IPS DF 19.7 (cell line): ENCODE measurements at places on chromosomes 12 and 14.

- DNase-seq, result no peak
Measured at GRCh38 chr12:106801830-106802533, 27.5 kb downstream of the RIC8B start.

DNA sequence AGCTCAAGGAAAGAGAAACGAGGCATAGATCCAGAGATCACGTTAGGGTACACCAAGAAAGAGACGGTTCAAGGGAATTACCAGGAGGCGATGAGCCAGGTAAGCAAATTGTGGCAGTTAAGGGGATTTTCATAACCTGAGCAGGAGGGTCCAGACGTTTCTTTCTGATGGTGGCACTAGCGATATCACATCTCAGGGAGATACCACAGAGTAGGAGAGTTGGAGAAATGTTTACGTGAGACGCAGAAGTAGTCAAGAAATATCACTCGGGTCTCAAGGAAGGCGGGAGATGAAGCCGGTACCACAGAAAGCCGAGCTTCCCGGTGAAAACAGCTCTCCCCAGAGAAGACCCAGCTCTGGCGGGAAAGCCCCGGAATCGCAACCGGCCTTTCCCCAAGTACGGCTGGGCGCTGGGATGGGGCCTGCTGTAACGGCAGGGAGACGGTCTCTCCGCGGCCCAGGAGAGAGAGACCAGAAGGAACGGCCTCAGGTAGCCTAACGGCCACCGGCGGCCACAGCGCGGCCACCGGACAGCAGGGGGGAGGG is 485 bp downstream of the SENP1 start:
- no peak for DNase-seq

DNA sequence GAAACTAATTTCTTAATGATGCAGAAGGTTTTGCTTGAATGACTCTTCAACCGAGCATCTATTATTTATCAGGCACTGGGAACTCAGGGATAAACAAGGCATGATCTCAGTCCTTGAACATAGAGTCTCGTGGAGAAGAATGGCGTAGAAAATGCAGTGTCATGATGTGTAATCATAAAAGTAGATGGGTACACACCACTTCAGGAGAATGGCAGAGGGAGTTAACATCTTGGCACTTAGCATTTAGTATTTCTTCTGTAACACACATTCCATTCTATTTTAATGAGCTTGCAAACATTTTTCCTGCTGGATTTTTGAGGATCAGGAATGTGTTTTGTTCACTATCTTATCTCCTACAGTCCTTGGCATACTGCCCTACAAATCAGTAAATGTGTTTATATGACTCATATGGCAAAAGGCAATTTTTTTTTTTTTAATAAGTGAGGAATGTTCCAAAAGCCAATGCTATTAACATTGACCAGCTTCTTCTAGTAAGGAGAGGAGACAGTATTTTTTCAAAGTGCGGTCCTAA is 3.8 kb downstream of the TXNRD1 start:
- no peak for DNase-seq

GRCh38 chr12:10362828-10363657 is 26.8 kb downstream of the KLRK1 start:
- DNase-seq, result no peak

DNA sequence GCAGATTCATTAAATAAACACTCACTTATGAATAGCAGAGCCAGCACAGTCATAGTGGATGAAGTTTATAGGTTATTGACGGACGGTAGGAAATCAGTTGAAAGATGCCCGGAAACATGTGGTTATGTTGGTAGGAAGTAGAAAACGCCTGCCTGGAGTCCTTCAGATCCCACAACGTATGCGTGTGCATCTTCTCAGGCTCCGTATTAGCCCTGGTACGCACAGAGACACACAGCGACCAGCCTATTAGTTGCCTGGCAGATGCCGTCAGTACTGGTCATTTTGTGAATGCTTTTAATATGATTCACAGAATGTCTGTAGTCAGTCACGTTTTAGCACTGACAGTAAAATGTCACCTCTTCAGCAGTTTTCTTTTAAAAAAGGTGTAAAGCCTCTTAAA is 196.4 kb downstream of the RGS6 start:
- DNase-seq, result no peak

DNA sequence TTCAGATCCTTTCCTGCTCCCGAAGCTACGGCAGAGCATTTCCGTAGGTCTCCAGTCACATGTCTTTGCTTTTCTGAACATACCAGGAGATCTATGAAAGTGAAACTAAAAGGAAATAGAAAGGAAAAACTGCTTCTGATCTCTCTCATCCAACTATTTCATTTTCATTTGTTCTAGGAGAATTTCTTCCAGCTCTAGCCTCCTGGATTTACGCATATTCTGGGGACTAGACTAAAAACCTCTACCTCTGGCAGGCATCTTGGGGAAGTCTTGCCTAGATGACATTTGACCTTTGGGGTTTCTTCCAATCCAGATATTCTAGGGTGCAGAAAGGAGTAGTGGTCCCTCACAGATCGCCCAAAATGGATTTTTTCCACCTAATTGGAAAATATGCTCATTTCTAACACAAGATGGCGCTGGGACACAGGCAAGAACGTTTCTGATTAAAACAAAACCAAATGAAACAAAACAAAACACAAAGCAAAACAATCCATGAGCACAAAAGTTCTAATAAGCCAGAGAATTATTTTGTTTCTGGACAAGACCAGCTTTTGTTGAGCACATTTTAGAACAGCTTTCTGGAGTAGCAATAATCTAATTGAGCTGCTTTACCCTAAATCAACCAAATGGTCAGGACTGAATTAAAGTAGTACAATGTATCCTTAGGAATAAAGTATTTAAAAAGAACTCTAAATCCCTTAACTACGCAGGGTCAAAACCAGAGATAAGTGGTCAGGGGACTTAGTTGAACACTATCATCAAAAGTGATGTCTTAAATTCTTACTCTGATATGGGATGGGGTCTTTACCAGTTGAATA is 12.3 kb upstream of the PARP11 start:
- no peak for DNase-seq

DNA sequence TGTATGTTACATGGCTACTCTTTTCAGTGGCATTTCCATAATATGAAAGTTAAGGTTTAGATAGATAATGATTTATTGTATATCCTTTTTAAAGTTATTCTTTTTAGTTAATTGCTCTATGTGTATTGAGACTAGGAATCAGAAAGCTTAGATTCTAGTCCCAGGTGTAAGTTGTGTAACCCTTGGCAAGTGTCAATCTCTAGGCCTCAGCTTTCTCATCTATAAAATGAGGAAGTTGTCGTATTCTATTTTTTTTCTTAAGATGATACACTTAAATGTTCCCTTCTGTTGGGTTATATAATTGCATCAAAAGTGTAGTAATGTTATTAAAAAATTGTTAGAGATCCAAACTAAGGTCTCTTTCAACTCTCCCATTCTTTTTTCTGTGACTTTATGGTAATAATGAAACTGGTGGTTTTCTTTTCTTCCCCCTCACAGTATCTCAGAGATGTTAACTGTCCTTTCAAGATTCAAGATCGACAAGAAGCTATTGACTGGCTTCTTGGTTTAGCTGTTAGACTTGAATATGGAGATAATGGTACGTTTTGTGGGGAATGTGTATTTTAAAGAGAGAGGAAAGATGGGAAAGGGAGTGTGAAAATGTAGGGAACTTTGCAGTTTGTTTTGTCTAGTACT is 4.1 kb downstream of the RTRAF start:
- no peak for DNase-seq

- no peak for DNase-seq
Measured at GRCh38 chr12:94615260-94616181, 34.8 kb downstream of the TMCC3 start.

- DNase-seq, result no peak
Measured at GRCh38 chr12:3732901-3733300, 20.0 kb downstream of the CRACR2A start.

DNA sequence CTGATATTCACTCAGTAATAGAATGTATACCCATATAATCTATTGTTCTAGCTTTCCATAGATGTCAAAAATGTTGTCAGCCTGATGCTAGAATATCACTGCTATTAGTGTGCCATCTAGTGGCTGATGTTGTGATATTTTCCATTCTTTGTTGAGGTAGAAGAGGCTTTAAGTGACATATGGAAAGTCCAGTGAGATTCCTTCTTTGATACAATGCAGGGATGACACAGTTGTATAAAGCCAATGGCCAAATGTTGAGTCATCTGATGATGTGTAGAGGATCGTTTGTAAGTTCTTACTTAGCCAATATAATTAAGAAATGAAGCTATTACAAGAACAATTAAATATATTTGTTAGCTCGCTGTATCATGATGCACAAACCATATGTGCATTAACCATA is 58.1 kb upstream of the PCED1B start:
- peak; percentile 23 for DNase-seq

- no peak for DNase-seq
Measured at GRCh38 chr12:93128332-93128707, 199.2 kb upstream of the EEA1 start.

GRCh38 chr12:69610126-69610525 is 581 bp downstream of the LRRC10 start:
- no peak for DNase-seq

DNA sequence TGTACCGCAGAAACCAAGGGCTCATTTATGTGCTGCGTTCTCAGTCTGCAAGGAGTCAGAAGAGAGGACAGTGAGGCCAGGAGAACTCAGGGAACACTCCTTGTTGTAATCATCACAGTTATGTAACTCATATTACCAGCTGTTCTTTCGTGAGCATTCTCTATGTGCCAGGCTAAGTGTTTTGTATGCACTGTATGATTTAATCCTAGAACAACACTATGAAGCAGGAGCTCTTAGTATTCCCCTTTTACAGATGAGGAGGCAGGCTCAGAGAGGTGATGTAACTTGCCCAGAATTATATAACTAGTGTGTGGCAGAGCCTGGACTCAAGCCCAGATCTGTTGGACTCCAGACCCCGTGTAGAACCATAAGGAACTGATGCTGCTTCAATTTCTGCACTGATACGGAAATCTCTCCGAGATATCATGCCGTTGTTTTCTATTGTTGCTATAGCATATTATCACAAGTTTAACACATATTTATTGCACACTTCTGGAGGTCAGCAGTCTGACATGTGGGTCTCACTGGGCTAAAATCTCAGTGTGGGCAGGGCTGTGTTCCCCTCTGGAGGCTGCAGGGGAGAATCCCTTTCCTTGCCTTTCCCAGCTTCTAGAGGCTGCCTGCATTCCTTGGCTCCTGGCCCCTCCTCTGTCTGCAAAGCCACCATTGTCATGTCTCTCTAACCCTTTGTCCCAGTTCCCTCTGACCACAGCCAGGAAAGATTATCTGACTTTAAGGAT is 16.3 kb upstream of the CD9 start:
- no peak for DNase-seq

- no peak for DNase-seq
Measured at GRCh38 chr12:110742096-110742717, 484 bp downstream of the PPP1CC start.

GRCh38 chr12:93381161-93381975 is 3.6 kb downstream of the NUDT4 start:
- DNase-seq, result no peak

GRCh38 chr12:113164014-113164413 is 14.5 kb downstream of the CFAP73 start:
- no peak for DNase-seq

- DNase-seq, result no peak
Measured at GRCh38 chr14:94427016-94427613, 25.5 kb downstream of the SERPINA11 start.

GRCh38 chr14:103704708-103705107 is 10.5 kb downstream of the XRCC3 start:
- no peak for DNase-seq

DNA sequence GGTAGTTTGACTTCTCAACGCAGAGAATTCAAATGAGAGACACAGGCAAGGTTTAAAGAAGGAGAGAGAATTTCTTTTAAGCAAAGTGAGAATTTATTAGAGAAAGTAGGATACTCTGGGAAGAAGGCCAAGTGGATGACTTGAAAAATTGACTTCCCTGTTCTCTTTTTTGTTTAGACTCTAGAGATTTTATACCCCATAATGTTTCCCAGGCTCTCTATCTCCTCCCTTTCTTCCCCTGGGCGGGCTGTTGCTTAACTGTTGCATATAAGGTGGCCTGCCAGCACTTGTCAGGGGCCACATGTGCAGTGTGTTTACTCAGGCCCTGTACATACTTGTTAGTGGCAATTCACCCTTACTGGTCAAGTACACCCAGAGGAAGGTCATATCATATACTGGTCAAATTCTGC is 403.7 kb downstream of the SLC6A15 start:
- DNase-seq, result no peak

- no peak for DNase-seq
Measured at GRCh38 chr12:122097927-122098756, 19.6 kb downstream of the MLXIP start.

- DNase-seq, result no peak
Measured at GRCh38 chr14:99728231-99728920, 44.3 kb downstream of the CYP46A1 start.

DNA sequence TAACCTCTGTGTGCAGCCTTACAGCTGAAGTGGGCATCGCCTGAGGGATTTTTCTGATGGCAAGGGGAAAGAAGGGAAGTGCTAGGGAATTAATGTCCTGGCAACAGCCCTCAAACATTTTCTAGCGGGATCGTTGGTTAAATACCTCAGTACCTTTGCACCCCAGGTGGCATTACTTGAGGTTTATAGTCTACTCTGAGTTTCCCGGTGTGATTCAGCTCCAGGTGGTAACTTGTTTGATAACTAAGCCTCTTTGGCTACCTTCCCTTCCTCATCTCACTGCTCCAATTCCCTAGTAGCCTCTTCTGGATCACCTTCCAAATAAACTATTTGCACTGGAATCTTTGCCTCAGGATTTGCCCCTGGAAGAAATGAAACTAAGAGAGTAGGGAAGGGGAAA is 237.0 kb upstream of the SSTR1 start:
- no peak for DNase-seq

- DNase-seq, result no peak
Measured at GRCh38 chr14:89810101-89810500, 144.4 kb downstream of the EFCAB11 start.

DNA sequence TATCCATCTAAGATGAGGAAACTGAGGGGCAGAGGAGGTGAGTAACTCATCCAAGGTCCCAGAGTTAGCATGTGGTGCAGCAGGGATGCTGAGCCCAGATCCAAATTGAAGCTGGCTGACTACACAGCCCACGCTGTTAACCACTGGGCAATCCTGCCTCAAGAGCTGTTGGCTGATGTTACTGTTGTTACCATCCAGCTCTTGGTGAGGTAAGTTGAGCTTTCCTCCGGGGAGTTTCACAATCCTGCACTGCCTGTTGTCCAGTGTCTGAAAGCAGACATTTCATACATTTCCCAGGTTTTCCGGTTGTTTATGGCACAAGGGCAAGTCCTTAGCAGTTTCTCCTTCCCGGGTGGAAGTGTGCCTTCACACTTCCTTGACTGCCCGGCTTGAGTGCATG is 14.5 kb downstream of the CYP46A1 start:
- DNase-seq, result no peak

DNA sequence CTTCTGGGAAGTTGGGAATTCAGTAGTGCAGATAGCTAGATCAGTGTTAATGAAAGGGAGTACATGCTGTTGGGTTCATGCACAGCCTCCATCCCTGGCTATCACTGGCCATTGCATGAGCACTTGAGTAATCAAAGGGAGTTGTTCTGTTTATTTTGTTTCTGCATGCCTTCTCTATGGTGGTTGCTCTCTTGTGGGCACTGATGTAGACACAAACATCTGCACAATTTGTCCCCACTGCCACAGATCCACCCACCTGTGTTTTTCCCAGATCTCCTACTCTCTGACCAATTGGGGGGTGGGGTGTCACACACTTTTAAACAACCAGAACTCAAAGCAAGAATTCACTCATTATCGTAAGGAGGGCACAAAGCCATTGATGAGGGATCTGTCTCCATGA is 89.7 kb upstream of the DHRS4 start:
- DNase-seq, result no peak
